ENCODE measurements at places on chromosomes 7 and 10.
A peak's percentile ranks its signal among the peaks of the same experiment; 100 is the strongest.

DNA sequence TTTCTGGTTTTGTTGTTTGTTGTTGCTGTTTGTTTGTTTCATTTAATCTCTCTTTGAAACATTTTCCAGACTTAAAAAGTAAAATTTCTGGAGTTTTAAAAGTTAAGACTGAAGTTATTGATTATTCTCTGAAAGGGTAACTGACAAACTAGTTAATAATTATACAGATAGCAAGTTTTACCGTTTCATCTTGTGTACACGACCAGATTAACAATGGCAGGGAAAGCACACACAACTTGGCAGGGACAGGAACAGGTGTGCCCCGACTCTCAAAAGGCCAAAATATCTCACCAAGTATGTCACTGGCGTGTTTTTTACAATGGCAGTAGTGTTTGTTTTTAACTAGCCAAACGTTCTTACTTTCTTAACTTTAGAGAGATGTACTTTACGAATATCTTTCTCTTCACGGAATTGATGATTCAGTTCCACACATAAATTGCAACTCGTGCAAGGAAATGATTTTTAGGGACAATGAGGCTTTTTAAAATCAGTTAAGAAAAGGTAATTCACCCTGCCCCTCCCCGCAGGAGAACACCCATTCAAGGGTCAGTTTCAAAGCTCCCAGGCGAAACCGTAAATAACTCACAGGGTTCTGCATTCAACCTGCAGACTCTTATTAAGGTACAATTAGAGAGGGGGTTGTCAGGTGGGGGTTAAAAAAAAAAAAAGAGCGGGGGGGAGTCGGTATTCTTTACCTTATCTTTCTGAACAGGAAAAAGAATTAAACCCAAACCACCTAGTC is 3.5 kb downstream of the CTBP2 start:
- no peak for DNase-seq

DNA sequence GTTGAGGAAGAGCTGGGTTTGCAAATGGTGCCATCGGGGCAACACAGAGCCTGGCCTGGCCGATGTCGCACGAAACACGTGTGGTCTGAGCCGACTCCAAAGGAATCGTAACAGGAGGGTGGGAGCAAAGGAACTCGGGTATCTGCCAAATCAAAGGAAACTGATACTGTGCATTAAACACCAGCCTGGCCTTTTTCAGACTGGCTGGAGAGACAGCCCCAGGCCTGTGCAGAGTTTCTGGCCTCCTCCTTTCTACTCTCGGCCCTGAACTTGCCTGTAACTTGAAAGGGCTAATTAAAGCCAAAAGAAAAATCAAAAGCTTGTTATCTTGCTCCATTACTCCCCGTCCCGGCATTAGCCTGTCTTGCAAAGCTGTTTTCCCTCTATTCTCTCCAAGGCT is 71.4 kb downstream of the PLXNA4 start:
- DNase-seq = no peak

DNA sequence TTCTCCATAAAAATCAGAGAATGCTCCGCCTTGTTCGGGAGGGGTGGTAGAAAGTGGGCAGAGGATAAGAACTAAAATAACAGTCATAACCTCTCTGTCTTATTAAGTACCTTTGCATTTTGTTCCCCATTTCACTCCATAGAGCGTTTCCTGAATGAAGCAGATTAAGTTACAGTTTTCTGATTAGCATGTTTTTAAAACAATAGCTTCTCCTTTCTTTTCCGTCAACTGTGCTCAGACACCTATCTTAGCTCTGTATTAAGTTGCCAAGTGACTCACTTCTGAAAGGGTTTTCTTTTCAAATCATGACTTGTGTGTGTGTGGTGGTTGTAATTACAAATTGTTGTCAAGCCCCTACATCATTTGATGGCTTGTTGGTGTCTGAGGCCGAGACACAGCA is 1.4 kb downstream of the HABP2 start:
- peak; percentile 6 for DNase-seq

DNA sequence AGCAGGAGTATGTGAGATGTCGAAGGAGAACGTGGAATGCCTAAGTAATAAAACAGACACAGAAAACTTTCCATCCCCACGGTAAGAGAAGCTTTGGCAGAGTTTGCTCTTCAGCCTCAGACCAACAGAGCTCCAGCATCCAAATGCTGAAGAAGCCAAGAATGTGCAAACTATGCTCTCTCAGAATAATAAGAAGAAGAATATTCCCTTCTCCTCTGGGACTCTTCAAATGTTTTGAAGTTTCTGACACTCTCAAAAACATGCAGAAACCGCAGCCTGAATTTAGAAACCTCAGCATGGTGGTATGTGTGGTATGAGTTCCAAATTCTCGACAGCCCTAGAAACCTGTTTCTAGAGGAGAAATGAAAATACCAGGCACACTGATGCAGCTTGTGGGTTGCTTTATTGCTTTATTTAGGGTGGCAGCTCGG is 113.3 kb downstream of the KCNMA1 start:
- DNase-seq = no peak

GRCh38 chr10:104324221-104324686 is 14.0 kb downstream of the ITPRIP start:
- peak; percentile 57 for DNase-seq
